Neural crest cell (in vitro differentiated cells): ENCODE measurements at places on chromosomes 5 and 9.

DNA sequence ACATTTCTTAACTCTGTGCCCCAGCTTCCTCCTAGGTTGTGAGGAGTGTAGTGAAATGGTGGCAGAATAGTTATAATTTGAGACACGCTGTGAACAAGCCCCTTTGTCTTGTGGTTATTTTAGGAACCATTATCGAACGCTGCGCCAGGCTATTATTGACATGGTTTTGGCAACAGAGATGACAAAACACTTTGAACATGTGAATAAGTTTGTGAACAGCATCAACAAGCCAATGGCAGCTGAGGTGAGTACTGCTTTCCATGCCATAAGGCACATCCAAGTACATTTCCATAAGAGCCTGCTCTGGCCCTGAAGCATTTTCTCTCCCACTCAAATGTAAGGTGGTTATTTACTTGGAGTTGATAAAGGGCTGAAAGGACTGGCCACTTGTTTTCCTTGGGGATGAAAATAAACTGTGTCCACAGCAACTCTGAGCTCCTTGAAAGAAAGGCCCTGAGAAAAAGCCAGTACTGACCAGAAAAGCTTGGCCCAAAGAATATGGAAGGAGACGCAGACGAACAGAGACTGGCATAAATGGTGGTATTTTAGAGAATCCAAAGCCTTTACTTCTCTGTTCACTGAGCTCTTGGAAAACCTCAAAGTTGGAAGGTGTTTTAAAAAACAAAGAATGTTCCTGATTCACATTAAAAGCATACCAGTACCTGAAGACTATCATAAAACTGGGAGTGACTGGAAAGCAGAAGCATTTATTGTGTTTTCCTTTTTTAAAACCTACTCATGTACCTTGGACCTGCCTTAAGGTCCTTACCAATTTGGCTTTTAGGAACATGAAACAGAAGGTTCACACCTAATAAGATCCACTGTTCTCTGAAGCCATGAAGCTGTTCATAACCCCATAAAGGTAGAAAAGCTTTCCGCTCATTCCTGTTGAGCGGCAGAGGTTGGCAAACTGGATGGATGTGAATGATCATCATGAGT, 72.2 kb downstream of the WDR41 start:
- no peaks in the 10 kb centered on the region for H3K27me3 ChIP-seq
- no peak for DNase-seq
- no peaks in the 10 kb centered on the region for H3K4me1 ChIP-seq
- H3K4me3 ChIP-seq: no peak overlapping the region

GRCh38 chr9:19181561-19181960, 48.9 kb upstream of the DENND4C start:
- H3K4me3 ChIP-seq: no peak overlapping the region
- H3K27me3 ChIP-seq: no peaks in the 10 kb centered on the region
- no peaks in the 10 kb centered on the region for H3K36me3 ChIP-seq
- H3K27ac ChIP-seq: peak overlapping the region; percentile 6
- H3K4me1 ChIP-seq: peaks cover 6% of the 10 kb centered on the region

GRCh38 chr5:159765135-159765433, 151.2 kb upstream of the ADRA1B start:
- no peaks in the 10 kb centered on the region for H3K27me3 ChIP-seq
- no peaks in the 10 kb centered on the region for H3K36me3 ChIP-seq
- H3K4me1 ChIP-seq: peaks cover 15% of the 10 kb centered on the region
- H3K27ac ChIP-seq: no peak overlapping the region

DNA sequence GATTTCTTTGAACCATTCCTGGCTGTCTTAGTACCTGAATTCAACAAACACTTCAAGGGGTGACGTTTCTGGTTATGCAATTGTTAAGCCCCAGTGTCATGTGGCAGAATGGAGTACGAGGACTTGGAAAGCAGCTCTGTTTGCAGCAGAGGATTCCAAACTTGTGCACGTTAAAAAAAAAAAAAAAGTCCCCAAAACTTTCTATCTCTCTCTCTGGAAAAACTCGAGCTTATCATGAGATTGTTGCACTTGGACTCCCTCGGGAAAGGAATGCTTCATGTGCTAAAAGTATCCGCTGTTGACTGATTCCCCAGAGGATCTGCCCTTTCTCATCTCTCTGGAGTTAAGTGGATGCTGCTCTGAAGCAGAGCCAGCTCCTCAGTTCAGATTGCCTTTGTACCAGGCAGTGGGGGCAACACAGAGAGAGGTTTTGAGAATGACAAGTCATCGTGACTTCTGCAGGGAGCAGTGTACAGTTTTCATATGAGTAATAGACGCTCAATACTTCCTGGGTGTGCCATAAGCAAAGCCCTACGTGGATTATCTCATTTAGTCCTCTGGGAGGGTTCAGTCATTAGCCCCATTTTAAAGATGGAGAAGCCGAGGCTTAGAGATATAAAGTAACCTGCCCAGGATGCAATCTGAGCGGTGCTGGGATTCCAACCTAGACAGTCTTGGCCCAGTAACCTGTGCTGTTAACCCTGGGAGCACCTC, 28.1 kb downstream of the TMOD1 start:
- H3K27ac ChIP-seq: no peak overlapping the region
- no peaks in the 10 kb centered on the region for H3K27me3 ChIP-seq
- H3K4me3 ChIP-seq: no peak overlapping the region

- peak; percentile 19 for DNase-seq
- peak overlapping the region; percentile 99 for H3K4me3 ChIP-seq
- peaks cover 38% of the 10 kb centered on the region for H3K4me1 ChIP-seq
- H3K27ac ChIP-seq: peak overlapping the region; percentile 100
Observed at GRCh38 chr9:34047864-34048726, 592 bp downstream of the UBAP2 start.

GRCh38 chr5:38506302-38506701, 50.1 kb downstream of the LIFR start:
- no peak overlapping the region for H3K4me3 ChIP-seq
- no peaks in the 10 kb centered on the region for H3K4me1 ChIP-seq
- no peak for DNase-seq
- peaks cover 3% of the 10 kb centered on the region for H3K36me3 ChIP-seq

DNA sequence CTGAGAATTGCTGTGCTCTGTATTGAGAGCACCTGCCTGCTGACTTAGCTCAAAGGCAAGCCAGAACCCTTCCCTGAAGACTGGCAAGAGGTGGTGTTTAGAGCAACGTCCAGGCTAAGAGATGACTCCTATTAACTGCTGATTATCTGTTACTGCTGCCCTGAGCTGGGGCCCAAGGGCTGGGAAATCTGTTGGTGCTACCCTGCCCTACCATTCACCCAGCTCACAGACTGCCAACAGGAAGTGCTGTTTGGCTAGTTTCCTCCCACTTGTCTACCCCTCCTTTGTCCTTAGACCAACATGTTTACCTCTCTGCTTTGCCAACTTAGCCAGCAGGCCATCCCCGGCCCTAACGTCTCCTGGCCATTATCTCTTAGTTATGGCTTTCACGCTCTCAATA, 6.9 kb downstream of the RAB24 start:
- H3K4me1 ChIP-seq: peaks cover 14% of the 10 kb centered on the region
- H3K4me3 ChIP-seq: no peak overlapping the region
- peaks cover 15% of the 10 kb centered on the region for H3K36me3 ChIP-seq
- H3K27me3 ChIP-seq: no peaks in the 10 kb centered on the region

DNA sequence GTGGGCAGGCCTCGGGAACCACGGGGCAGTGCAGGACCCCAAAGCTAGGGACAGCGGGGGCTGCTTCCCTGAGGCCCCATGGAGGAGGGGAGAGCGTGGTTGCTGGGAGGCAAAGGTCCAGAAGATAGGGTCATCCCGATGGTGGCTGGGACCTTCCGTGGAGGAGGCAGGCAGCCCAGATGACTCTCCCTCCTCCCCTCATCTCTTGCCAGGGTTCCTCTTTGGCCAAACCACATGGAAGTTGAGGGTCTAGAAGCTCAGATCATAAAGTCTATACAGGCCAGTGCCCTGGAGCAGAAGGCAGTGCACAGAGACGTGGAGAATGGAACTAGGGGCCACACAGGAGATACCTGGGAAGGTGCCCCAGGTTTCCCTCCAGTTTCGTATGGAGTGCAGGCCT, 22.6 kb downstream of the DAB2IP start:
- no peak for DNase-seq
- H3K27ac ChIP-seq: no peak overlapping the region
- peaks cover 23% of the 10 kb centered on the region for H3K4me1 ChIP-seq

- H3K27me3 ChIP-seq: no peaks in the 10 kb centered on the region
- no peak overlapping the region for H3K27ac ChIP-seq
- DNase-seq: no peak
- H3K4me1 ChIP-seq: peaks cover 33% of the 10 kb centered on the region
- no peaks in the 10 kb centered on the region for H3K36me3 ChIP-seq
- no peak overlapping the region for H3K4me3 ChIP-seq
Observed at GRCh38 chr9:125902831-125903512, 155.8 kb downstream of the PBX3 start.

- H3K36me3 ChIP-seq: peaks cover under 1% of the 10 kb centered on the region
- H3K27ac ChIP-seq: no peak overlapping the region
- no peaks in the 10 kb centered on the region for H3K27me3 ChIP-seq
- peaks cover 6% of the 10 kb centered on the region for H3K4me1 ChIP-seq
Observed at GRCh38 chr9:81772144-81772543, 82.8 kb upstream of the TLE1 start.

- DNase-seq: no peak
- peaks cover 21% of the 10 kb centered on the region for H3K4me1 ChIP-seq
- no peaks in the 10 kb centered on the region for H3K27me3 ChIP-seq
- H3K36me3 ChIP-seq: no peaks in the 10 kb centered on the region
- no peak overlapping the region for H3K27ac ChIP-seq
- no peak overlapping the region for H3K4me3 ChIP-seq
Observed at GRCh38 chr5:92559781-92560180, 1021.2 kb downstream of the NR2F1-AS1 start.

DNA sequence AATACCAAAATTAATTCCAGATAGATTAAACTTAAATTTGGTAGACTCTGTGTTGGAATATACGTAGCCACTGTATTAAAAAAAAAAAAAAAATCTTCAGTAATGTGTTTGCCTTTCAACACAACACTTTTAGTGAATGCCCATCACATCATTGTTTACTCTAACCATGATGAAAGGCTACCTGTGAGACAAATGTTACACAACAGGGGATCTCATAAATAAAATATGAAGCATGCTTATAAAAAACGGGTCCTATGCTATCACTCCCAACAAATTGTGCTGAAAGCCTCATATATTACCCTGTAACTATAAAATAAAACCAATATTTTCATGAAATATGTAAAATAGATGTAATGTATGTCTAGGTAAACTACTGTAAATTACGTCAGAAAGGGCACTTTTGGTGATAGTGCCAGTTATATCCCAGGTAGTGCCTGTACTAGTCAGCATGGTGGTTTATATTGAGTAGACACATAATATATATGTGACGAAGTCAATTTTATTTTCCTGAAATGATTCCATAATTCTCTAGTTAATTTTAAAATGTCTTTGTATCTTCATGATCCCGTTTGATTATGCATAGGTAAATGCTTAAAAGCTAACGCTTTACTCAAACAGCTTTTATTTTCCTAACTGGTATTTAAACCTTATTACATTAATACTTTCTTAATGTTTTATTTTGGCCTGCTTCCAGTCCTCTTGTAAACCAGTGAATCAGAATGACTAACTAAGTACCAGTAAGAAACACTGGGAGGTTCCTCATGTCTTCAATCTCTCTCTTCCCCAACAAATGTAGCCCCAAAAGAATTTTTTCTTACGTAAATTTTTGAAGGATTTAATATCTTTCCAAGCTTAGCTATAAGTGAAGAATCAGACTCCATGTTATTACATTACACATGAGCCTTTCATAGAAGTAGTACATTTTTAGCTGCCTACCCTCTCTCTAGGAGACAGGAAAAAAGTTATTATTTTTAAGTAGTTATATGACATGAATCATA, 420.3 kb downstream of the GABRG2 start:
- no peak overlapping the region for H3K27ac ChIP-seq
- DNase-seq: no peak
- H3K4me3 ChIP-seq: no peak overlapping the region
- no peaks in the 10 kb centered on the region for H3K4me1 ChIP-seq
- H3K27me3 ChIP-seq: no peaks in the 10 kb centered on the region

DNA sequence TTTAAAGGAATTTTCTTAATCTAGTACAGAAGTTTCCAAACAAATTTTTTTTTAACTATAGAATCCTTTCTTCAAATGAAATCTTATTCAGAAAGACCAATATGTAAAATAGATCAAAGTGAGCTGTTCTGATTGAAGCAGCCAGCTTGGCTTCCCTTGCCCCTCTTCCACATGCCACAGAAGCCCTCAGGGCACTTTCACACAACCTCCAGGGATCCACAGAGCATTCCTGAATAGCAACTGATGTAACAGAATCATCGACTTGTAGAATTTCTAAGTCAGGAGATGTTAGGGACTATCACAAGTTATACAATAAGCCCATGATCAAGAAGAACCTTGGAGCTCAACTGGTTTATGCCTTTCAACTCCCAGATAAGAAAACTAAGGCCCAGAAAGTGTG, 427.8 kb upstream of the C9orf72 start:
- no peak overlapping the region for H3K27ac ChIP-seq
- H3K4me3 ChIP-seq: no peak overlapping the region

GRCh38 chr5:88769165-88769564, 113.8 kb downstream of the MEF2C start:
- no peak overlapping the region for H3K4me3 ChIP-seq
- no peak for DNase-seq
- H3K27ac ChIP-seq: no peak overlapping the region

- H3K36me3 ChIP-seq: no peaks in the 10 kb centered on the region
- H3K4me3 ChIP-seq: no peak overlapping the region
- H3K4me1 ChIP-seq: peaks cover 7% of the 10 kb centered on the region
- no peak for DNase-seq
Observed at GRCh38 chr9:72925891-72926290, 27.0 kb downstream of the ALDH1A1 start.

- peaks cover 3% of the 10 kb centered on the region for H3K36me3 ChIP-seq
- no peaks in the 10 kb centered on the region for H3K27me3 ChIP-seq
- H3K27ac ChIP-seq: peak overlapping the region; percentile 81
Observed at GRCh38 chr9:114164191-114164794, 9.0 kb downstream of the COL27A1 start.

GRCh38 chr5:33531037-33531298, 90.2 kb downstream of the TARS1 start:
- H3K4me1 ChIP-seq: peaks cover 14% of the 10 kb centered on the region
- no peaks in the 10 kb centered on the region for H3K27me3 ChIP-seq
- no peak for DNase-seq

DNA sequence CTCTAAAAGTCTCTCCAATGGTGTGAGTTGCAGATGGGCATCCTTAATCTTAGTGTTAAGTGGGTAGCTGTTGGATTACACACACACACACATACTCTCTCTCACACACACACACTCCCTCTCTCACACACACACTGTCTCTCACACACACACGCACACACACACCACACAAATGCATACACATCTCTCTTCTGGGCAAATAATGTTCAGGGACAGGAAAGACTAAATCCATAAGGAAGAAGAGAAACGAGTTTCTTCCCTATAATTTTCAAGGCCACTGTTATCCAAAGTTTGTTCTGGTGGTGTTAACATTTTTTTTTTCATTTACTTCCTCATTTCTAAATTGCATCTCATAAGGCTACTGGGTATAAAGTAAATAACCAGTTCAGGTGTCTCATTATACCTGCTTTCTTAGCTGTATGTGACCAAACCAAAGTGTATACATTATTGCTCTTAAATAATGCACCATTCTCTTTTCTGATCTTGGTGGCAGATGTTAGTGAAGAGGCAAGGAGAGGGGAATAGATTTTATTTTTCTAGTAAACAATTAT, 22.5 kb upstream of the CCNH start:
- no peaks in the 10 kb centered on the region for H3K27me3 ChIP-seq
- H3K27ac ChIP-seq: no peak overlapping the region
- no peak overlapping the region for H3K4me3 ChIP-seq
- H3K4me1 ChIP-seq: no peaks in the 10 kb centered on the region

GRCh38 chr5:77427998-77428397, 64.1 kb downstream of the WDR41 start:
- peaks cover 5% of the 10 kb centered on the region for H3K4me1 ChIP-seq
- H3K4me3 ChIP-seq: no peak overlapping the region
- H3K27ac ChIP-seq: no peak overlapping the region
- no peaks in the 10 kb centered on the region for H3K27me3 ChIP-seq
